ENCODE measurements at places on chromosomes 7 and 10. TPM values are rescaled to one million over a fixed set of nuclear protein-coding genes. Genes with fewer than 3 reads are reported as not detected.

GRCh38 chr7:38169847-38170246, 8.2 kb upstream of the STARD3NL start:
- no peak for DNase-seq

- DNase-seq, result no peak
Observed at GRCh38 chr7:94908323-94909178, 1.2 kb downstream of the PPP1R9A start.

- no peak for DNase-seq
Observed at GRCh38 chr7:32034052-32034451, 36.2 kb downstream of the PDE1C start.

DNA sequence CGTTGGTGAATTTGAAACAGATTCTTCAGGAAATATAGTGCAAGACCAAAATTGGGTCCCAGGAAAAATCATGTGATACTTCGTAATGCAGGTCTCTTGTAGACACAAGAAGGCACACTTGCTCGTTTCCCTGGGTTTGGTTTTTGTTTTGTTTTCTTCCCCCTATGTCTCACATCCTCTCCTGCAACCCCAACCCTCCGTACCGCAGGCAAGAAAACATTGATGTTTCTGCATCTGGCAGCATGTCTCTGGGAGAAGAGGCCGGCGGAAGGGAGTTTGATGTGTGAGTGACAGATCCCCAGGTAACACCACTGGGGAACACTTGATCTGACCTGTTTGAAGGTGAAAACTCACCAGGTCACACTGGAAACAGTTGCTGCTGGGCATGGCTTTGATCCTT, 718.5 kb downstream of the AUTS2 start:
- DNase-seq, result no peak

DNA sequence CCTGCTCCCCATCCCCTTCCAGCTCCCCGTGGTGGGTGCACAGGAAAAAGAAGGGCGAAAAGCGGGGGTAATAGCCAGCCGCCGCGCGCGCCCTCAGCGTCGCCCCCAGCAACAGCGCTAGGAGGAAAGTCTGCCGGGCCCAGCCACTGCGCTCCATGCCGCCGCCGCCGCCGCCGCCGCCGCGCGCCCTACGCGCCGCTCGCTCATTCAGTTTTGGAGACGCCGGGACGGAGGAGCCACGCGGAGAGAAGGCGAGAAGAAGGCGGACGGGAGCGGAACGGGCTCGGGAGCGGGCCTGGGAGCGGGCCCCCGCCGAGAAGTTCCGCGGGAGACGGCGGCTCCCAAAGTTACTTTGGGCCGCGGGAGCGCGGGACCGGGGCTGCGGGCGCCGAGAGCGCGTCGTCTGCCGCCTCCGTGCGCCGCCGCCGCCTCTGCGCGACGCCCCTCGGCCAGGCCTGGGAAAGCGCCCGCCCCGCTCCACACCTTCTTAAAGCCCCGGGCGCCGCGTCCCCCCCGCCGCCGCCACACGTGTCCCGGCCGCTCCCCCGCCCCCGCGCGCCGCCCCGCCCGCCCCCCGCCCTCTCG, at the start of gene RELN:
Gene RELN, minus strand, starts transcription at position 459 of the 585 bp plus-strand sequence. Its CDS starts 302 bp downstream, at position 157.
- DNase-seq, result no peak

- DNase-seq, result no peak
Observed at GRCh38 chr10:10533437-10533836, 484.2 kb upstream of the CELF2 start.

- no peak for DNase-seq
Observed at GRCh38 chr10:103812004-103812403, 43.4 kb downstream of the SH3PXD2A start.

DNA sequence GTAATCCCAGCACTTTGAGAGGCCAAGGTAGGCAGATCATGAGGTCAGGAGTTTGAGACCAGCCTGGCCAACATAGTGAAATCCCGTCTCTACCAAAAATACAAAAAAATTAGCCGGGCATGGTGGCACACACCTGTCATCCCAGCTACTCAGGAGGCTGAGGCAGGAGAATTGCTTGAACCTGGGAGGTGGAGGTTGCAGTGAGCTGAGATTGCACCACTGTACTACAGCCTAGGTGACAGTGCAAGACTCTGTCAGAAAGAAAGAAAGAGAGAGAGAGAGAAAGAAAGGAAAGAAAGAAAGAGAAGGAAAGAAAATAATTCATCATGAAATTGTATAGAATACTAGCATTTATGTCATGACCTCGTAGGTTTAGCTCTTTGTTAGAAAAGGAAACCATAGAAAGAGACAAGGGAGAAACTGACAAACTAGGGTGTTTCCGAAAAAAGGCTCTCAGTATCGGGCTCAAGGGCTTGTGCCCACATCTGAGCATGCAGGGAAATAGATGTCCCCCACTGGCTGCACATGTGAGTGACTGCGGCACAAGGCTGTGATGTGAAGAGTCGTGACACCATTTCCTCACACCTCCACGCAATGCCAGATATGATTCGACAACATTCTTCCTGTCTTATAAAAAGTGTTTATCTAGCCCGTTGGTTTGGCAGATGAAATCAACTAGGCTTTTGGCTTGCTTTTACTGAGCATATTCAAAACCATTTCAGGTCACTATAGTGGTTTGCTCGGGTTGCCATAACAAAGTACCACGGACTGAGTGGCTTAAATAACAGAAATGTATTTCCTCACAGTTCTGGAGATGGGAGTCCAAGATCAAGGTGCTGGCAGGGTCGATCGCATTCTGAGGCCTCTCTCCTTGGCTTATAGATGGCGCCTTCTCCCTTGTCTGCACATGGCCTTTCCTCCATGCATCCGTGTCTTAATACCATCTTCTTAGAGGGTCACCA, 2.0 kb downstream of the SRGN start:
- peak; percentile 73 for DNase-seq

GRCh38 chr10:118720685-118721538, 33.9 kb downstream of the CACUL1 start:
- peak; percentile 69 for DNase-seq

DNA sequence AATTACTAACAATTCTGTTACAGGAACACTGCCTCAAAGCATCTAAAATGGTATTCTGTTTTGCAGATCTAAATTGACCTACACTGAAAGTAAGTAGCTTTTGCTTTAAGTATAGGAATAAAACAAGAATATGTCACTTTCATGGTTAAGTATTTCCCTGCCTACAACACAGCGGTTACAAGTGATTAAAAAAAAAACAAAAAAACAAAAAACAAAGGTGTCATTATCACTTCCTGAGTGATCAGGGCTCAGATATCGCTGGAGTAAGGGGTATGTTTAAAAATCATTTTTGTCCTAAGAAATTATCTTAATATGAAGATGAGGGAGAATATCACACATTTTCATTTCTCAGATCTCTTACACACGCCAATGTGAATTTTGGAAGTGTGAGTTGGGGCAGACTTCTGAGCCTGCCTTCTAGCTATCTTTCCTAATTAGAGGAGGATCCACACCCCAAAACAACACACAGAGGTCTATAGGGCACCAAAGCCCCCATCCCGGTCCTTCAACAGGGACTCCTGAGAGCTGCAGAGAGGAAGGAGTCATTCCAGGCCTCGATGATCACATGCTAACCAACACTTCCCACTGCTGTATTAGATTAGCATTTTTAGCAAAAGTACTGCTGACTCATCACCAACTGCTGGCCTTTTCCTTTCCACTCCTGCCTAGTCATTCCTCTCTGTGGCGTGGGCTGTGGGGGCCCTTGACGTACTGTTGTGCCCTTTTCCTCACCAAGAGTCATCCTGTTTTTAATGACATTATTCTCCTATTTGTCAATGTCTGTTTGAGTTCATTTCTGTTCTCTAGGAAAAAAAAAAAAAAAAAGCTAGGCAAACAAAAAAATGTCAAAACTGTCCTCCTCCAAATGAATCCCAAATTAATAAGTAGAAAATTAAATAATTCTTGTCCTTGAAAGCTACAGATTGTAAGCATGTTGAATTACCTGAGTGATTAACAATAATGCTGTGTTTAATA, 31.2 kb downstream of the PRTFDC1 start:
- peak; percentile 27 for DNase-seq

GRCh38 chr7:117163101-117163500, 159.8 kb downstream of the WNT2 start:
- no peak for DNase-seq

DNA sequence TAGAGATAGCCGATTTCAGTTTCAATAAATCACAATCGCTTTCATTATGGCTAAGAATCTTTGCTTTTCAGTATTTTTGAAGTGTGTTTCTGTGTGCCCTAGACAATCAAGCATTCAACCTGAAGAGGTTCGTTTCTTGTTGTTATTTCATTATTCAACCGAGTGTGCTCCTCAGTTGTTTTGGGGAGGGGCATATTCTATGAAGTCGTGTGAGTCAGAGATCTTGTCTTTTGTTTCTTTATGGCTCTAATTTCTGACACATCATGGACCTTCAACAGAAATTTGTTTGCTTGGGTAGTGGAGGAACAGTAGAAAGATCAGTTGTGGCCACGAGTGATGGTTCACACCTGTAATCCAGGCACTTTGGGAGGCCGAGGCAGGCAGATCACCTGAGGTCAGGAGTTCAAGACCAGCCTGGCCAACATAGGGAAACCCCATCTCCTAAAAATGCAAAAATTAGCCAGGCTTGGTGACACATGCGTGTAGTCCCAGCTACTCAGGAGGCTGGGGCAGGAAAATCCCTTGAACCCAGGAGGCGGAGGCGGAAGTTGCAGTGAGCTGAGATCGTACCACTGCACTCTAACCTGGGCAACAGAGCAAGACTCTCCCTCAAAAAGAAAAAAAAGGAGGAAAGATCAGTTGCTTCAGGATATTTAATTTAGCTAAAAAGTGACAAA, 38.3 kb downstream of the C1QL3 start:
- peak; percentile 20 for DNase-seq

- DNase-seq, result no peak
Observed at GRCh38 chr10:127485153-127485857, 63.8 kb upstream of the NPS start.

GRCh38 chr7:45701701-45702510, 127.7 kb downstream of the ADCY1 start:
- no peak for DNase-seq

The INMT gene
- total RNA-seq, result not detected

The CYP2C19 gene
- total RNA-seq, result not detected

The TMEM120A gene
- total RNA-seq, result 51.5 TPM

The CH25H gene
- total RNA-seq, result 1.6 TPM

Measured in CD4-positive, CD25-positive, alpha-beta regulatory T cell (primary cell).